IMR-90 (cell line): ENCODE measurements at places on chromosomes 16 and 17. TPM values are rescaled to one million over a fixed set of nuclear protein-coding genes. Genes with fewer than 3 reads are reported as not detected.

The TUBB3 gene
- polyA plus RNA-seq, result 410 and 428 TPM in 2 replicates

The SLFN11 gene
- 25.4 and 29.9 TPM in 2 replicates for polyA plus RNA-seq

The CIITA gene
- 0.04 and 0.10 TPM in 2 replicates for polyA plus RNA-seq

The SLC12A3 gene
- not detected in 2 replicates for polyA plus RNA-seq

The MRPL12 gene
- polyA plus RNA-seq, result 111 and 127 TPM in 2 replicates

The BAHCC1 gene
- 7.8 and 8.1 TPM in 2 replicates for polyA plus RNA-seq

The CLN3 gene
- 15.9 TPM in 2 replicates for polyA plus RNA-seq

The C17orf67 gene
- 1.1 TPM in 2 replicates for polyA plus RNA-seq

The UBE2G1 gene
- 26.6 and 28.9 TPM in 2 replicates for polyA plus RNA-seq

The CCL7 gene
- 0.24 and 0.58 TPM in 2 replicates for polyA plus RNA-seq

The NPIPB12 gene
- 15.0 and 18.0 TPM in 2 replicates for polyA plus RNA-seq

The CCL16 gene
- not detected in 2 replicates for polyA plus RNA-seq

- no peak for DNase-seq
Observed at GRCh38 chr16:3479654-3480216, 15.6 kb downstream of the C16orf90 start.

DNA sequence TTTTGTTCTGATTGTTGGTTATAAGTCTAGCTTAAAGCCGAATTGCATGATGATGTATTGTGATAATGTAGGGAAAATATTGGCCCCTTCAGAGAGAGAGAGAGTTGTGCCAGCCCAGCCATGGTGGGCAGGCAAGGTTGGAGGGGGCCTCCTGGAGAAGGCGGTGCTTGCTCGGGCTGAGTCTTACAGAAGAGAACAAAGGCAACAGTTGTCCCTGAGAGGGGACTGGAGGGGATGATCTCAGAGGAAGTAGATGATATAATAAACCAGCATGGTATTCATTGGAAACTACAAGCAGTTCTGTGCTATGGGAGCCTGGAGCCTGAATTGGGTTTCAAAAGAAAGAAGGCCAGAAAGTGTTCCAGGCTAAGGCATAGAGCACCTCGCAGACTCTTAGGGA lies 173.8 kb downstream of the RPTOR start:
- DNase-seq, result no peak

DNA sequence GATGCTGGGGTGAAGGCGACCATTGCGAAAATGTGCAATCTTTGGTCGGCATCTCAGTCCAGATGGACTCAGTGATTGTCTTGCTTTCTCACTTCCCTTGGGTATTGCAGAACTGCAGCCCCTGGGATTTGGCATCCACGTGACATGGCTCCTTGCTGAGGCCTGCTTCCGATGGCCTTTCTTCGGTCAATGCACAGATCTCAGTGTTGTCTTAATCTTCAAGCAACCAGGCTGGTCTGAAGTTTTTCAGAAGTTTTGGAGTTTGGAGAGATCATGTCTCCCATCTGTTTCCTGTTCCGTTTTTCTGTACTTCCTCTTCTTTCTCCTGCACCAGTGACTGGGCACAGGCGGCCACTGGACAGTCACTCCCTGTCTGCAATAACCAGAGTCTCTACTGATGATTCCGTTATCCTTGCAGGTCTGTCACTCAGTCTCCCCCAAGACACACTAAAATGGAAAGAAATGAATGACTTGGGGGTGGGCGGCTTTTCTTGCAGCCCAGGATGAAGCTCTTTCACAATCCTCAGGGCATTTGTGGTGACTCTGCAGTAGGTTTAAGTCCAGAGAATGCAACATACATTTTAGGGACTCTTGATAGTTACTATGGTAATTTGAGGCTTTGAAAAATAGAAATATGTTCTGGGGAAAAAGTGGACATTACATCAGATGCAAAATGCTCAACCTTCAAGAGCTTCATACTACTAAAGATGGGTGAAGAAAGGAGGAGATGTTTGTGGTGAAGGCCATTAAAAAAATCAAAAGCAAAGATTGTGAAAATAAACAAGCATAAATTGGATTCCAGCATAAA lies 106.3 kb upstream of the ZFHX3 start:
- DNase-seq, result no peak

GRCh38 chr17:72304859-72305258 lies 184.0 kb downstream of the SOX9 start:
- no peak for DNase-seq

DNA sequence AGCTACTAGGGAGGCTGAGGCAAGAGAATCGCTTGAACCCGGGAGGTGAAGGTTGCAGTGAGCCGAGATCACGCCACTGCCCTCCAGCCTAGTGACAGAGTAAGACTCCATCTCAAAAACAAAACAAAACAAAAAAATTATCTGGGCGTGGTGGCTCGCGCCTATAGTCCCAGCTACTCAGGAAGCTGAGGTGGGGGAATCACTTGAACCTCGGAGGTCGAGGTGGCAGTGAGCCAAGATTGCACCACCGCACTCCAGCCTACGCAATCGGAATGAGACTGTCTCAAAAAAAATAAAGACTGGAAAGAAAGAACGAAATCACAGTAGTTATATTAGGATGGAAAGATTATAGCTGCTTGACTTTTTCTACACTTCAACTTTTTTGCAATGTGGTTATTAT lies 18.9 kb downstream of the COG1 start:
- DNase-seq, result no peak

DNA sequence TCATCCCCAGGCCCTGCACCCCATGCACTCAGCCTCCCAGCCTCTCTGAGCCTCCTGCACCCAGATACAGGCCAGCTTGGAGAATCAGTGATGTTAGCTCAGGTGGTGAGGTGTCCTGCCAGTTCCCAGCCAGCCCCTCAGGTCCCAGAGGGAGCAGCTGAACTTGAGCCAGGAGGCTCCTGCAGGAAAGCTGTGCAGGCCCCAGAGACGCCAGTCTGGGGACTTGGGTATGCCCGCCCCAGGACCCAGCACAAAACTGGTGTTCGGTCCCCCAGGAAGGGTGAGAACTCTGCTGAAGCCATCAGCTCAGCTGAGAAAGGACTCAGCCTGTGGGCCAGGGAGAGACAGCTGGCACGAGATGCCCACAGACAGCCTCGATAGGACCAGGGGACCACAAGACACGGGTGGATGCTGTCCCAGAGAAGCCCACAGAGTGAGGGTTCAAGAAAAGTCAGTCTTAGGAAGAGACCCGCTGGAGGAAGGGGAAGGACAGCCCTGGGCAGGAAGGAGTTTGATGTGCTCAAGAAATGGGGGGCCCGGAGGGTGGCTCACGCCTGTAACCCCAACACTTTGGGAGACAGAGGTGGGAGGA lies 11.0 kb downstream of the ENDOV start:
- no peak for DNase-seq

DNA sequence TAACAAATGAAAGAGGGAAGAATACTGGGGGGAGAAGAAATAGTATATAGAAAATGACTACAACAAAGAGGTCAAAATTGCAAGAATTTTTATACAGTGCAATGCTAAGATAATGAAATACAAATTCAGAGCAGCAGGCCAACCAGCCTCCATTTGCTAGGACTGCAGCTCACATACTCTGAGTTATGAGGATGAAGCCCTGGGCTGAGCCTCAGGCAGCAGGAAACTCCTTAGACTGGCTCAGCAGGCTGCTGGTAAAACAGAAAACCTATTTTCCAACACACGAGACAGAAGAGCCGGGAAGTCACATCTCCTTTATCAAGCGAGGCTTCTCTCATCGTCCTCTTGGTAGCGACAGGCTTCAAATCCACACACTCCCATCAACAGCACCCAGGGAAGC lies 296.5 kb downstream of the SLC39A11 start:
- no peak for DNase-seq

GRCh38 chr16:49382916-49383315 lies 9.3 kb downstream of the C16orf78 start:
- no peak for DNase-seq

GRCh38 chr16:70399381-70399780 lies 39.5 kb downstream of the ST3GAL2 start:
- DNase-seq, result no peak

- no peak for DNase-seq
Observed at GRCh38 chr16:50476486-50477255, 71.5 kb upstream of the NKD1 start.

DNA sequence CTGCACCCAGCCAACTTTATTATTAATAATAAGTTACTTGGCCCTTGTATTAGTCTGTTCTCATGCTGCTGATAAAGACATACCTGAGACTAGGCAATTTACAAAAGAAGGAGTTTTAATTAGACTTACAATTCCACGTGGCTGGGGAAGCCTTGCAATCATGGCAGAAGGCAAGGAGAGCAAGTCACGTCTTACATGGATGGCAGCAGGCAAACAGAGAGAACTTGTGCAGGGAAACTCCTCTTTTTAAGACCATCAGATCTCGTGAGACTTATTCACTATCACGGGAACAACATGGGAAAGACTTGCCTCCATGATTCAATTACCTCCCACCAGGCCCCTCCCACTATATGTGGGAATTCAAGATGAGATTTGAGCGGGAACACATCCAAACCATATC lies 47.7 kb downstream of the SYT17 start:
- DNase-seq, result no peak

DNA sequence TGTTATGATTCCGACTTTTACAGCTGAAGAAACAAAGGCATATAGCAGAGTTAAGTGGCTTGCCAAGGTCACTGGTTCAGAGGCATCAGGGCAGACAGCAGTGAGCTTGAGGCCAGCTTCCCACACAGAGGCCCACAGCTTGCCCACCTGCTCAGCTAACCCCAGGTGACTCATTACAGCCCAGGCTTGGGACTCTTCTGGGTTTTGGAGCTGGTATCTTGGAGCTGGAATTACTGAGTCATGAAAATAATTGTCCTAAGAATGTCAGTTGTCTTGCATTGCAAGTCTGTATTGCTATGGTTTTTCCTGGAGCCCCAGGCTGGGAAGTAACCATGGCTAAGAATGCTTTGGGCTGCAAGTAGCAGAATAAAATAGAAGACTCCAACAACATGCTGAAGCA lies 32.4 kb upstream of the IRX3 start:
- DNase-seq, result no peak

- no peak for DNase-seq
Observed at GRCh38 chr16:27600381-27600780, 50.4 kb downstream of the KATNIP start.

DNA sequence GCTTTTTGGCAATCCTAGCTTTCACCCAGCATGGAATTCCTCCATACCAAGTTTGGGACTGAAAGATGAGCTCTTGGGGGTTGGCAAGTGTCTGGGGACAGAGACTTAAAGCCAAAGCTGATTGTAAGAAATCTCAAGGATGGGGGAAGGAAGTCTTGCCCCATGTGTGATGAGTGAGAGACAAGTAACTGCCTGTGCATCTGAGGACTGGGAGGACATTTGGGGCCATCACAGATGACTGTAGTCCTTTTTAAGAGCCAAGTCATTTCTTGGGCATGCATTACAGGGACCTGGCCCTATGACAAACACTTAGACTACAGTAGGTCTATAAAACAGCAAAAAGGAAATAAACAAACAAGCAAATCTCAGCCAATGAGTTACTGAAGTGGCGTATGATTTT lies 36.3 kb upstream of the CCL2 start:
- DNase-seq, result no peak

- DNase-seq, result no peak
Observed at GRCh38 chr16:66375451-66375850, 9.0 kb downstream of the CDH5 start.

- no peak for DNase-seq
Observed at GRCh38 chr17:76539631-76540271, at the start of gene PRCD. PRCD (plus strand) TSS chr17:76540044; CDS start chr17:76540142, 98 bp downstream.

- DNase-seq, result peak; percentile 80
Observed at GRCh38 chr16:80932708-80933095, 74.0 kb downstream of the CMC2 start.

DNA sequence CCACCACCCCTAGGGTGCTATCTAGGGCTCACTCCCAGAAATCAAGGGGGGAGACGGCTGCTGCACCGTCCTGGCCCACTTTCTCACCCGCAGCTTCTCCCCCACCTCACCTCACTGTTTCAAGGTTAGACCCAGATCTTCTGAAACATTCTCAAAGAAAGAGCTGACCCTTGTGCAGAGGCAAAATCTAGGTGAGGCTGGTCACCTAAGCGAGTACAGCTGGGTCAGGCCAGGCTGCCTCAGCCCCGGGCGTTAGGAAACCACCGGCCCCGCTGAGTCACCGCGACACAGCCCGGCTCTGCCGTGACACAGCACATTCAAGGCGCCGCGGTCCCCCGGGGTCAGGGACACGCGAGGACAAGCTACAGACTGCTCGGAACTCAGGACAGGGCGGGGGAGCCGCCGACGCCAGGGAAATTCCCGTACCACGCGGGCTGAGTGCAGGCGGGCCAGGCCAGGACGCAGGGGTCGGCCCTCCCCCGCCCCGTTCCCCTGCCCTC lies 27.1 kb downstream of the GNPTG start:
- DNase-seq, result peak; percentile 74

DNA sequence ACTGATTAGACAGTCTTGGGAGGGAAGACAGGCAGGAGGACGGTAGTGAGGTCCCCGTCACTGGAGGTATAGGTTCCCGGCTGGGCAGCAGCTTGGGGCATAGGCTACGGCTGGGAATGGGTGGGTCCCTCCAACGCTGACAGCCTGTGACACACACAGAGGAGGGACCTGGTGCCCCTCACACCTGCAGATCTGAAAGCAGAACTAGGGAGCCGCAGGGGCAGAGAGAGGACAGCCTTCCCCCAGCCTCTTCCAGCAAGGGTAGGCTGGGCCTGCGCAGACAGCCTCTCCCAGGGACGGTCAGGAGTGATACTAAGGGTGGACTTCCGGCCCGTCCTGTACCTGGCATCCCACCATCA lies 2.0 kb downstream of the P2RX1 start:
- DNase-seq, result no peak

- DNase-seq, result peak; percentile 47
Observed at GRCh38 chr16:2095315-2095853, 40.3 kb downstream of the PKD1 start.

DNA sequence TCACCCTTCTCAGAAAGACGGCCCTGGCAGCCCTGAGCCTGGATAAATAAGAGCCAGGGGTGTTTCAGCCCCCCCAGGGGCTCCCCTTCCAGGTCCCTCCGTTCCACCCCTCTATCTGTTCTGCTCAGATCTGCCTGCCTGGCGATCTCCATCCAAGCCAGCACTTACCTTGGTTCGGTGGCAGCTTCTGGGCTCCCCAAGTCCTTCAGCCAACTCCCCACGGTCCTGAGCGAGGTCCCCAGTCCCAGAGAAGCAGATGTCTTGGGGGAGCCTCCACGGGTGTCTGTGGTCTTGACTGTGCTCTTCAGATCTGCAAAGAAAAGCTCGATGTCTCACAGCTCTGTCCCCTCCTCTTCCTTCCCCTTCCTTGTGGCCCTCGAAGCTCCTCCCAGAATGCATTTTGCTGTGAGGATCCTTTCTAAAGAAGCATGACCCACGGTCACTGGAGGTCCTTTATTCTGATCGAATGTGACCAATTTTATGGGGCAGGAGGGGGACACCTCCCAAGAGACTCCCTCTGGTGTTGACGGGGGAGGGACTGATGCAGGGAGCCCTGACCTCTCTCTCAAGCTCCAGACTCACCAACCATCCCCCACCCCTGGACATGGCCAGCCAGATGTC lies at the start of gene PIK3R6:
Gene PIK3R6, minus strand, starts transcription at position 314 of the 621 bp plus-strand sequence. CDS start 17,880 bp downstream, outside the sequence.
- no peak for DNase-seq

GRCh38 chr17:65065906-65066305 lies 9.4 kb upstream of the GNA13 start:
- DNase-seq, result no peak

DNA sequence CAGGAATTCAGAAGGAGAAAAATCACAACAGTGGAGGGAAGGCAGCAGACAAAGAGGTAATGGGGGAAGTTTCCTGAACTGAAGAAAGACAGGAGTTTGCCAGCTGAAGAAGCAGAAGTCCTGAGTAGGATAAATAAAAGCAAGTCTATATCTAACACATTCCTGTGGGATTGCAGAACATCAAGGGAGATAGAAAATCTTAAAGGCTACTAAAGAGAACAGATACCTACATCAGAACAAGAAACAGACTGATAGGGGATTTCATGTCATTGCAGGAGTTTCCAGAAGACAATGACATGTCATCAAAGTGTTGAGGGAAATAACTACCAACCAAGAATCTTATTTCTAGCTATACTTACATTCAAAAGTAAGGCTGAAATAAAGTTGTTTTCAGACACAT lies 21.3 kb upstream of the CRYBA1 start:
- peak; percentile 31 for DNase-seq
